ENCODE measurements at places on chromosomes 7 and 10. TPM values are rescaled to one million over a fixed set of nuclear protein-coding genes. Genes with fewer than 3 reads are reported as not detected.

GPNMB gene
- not detected for total RNA-seq

DNA sequence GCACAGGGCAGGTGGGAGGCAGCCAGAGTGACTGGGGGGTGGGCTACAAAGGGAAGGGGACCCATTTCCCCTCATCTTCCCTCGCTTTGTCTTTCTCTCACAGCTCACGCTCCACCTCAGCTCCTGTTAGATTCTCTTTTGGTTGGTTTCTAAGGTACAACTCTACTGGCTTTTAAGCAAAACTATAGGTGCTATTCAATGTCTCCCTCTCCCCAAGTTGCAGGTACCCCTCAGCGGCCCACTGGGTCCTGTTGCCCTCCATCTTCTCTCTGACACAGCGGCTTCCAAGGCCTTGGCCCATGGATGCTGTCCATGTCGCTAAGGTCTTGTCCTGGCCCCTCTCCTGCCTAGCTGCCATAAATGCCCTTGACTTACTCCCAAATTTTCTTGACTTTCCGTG is 168.4 kb downstream of the COBL start:
- DNase-seq = no peak

DNA sequence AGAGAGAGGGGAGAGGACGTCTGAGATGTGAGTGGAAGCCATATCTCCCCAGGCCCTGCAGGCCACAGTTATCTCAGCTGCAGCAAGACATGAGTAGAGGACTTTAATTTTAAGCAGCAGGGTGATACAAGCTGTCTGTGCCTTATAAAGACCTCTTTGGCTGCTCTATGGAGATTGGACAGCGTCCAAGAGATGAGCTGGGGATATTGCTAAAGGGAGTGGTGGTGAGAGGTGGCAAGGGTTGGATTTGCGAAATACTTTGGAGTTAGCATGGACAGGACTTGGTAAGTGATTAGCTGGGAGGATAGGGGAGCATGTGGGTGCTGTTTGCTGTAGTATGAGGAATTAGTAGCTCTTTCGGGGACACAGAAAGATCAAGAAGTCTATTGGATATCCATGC is 191.8 kb downstream of the CACNB2 start:
- no peak for DNase-seq

DNA sequence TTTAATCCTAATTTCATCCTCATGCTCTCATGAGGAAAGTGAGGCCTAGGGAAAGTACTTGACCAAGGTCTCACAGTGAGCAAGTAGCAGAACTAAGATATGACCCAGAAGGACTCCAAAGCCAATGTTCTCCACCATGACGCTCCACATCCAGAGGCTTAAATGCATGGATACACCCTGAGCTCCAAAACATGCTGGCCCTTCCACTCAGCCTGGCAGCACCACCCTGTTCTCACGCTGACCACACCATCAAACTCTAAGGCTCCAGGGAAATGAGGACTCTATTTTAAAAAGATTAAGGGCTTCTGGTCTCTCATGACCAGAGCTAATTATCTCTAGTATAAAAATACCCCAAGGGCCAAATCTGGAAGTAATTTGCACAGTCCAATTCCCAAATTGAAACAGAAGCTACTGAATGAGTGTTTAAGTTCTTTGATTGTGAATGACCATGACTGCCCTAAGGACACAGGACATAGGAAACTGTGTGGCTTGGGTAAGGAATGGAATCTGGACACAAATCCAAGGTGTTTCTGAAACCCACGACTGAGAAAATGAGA is 71.1 kb upstream of the ABLIM1 start:
- no peak for DNase-seq

DNA sequence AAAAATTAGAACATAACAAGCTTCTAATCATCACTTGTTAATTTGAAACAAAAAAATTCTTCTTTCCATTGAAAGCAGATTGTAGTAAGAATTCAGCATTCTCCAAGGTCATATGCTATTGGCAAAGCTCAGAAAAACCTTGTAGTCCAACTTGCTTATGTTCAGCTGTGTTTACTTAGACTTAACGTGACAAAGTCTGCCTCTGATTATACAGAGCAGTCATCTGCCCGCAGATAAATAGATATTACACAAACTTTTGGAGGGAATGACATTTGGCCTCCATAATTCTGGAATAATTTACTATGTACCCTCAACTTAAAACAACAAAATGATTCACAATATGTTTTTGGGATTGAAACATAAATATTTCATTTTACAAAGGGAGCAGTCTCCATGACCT is 45.8 kb downstream of the MKX start:
- no peak for DNase-seq

DNA sequence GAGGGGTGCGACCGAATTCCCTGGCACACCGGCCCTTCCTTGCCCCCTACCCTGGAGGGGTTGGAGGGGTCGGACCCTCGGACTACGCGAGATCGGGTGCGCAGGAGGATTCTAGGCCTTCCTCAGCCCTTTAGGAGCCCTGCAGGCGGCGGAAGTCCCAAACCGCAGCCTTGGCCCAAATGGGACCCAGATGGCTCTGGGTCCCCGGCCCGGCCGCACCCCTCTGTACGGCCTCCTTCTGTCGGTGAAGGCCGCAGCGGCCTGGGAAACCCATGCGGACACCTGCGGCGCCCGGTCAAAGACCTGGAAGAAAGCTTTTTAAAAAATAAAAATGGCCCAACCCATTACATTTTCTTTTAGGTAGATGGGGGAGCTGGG is 2.4 kb upstream of the VAX1 start:
- DNase-seq = no peak

DNA sequence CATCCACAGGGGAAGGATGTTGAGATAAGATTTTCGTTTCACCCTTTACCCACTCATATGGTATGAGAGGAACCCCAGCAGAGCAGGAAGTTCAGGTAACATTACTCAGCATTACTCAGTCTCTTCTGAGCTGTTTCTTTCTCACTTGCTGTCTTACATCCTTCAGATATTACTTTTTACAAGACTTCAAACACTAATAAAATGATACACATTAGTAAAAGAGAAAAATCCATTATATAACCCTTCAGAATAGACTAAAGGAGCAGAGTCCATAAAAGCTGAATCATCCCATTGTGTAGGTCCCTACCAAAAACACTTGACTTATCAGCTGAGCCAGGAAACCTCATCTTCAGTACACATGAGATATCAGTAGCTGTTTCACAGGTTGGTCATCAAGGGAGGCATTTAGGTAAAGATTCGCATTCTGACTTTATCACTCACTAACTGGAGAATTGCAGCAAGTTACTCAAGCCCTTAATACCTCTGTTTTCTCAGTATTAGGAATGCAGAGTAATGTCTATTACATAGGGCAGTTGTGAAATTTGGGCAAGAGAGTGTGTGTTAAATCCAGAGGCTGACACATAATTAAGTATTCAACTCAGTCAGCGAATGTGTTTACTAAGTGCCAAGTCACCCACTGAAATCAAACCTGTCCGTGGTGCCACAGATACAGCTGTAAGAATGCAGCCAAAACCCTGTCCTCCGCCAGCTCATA is 44.7 kb downstream of the KLF6 start:
- no peak for DNase-seq

- DNase-seq = no peak
Measured at GRCh38 chr10:66805612-66806011, 120.2 kb upstream of the LRRTM3 start.

DNA sequence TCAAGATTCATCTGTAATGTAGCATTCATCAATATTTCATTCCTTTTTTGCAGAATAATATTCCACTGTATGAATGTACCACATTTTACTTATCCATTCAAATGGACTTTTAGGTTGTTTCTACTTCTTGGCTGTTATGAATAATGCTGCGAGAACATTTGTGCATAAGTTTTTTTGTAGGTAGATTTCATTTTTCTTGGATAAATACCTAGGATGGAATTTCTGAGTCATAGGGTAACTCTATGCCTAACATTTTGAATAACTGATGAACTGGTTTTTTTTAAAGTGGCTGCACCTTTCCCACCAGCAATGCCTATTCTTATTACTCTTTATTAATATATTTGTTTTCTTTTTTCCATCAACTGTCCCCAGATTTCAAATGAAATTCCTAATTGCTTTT is 9.1 kb upstream of the XPNPEP1 start:
- no peak for DNase-seq

DNA sequence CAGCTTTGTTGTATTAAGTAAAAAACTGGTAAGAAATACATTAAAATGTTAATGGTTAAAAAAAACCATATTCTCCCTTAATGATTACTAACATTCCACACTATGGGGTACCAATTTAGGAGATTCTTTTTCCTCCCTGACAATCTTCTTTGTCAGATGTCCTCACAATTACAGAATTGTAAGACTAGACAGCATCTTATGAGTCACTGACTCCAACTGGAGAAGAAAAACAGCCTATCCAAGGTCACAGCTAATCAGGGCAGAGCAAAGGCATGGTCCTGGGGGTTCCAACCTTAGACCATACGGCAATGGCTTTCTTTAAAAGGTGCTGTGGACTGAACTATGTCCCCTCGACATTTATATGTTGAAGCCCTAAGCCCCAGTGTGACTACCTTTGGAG is 127.6 kb downstream of the DLG5 start:
- DNase-seq = no peak

SEMA3E gene
- total RNA-seq = 0.41 TPM

DNA sequence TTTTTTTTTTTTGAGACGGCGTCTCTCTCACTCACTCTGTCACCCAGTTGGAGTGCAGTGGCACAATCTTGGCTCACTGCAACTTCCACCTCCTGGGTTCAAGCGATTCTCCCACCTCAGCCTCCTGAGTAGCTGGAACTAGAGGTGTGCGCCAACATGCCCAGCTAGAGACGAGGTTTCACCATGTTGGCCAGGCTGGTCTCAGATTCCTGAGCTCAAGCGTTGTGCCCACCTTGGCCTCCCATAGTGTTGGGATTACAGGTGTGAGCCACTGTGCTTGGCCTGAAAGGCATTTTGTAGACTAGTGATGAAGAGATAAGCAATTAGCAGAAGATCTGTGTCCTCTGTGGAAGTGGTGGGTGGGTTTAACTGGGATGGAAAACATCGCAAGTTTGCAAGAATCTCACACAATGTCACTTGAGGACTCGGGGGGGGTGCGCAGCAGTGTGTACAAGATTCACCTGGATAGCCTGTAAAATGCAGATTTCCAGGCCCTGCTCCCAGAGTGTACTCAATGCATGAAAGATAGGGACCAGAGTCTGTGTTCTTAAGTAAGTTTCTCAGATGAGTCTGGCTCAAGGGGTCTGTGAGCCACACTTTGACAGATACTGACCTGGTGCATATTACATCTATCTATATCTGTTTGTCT is 10.9 kb downstream of the CYP17A1 start:
- DNase-seq = no peak

Measured in neural crest cell (in vitro differentiated cells).